Uterine smooth muscle cell (primary cell): ENCODE measurements at places on chromosomes 12 and 14. TPM values are rescaled to one million over a fixed set of nuclear protein-coding genes. Genes with fewer than 3 reads are reported as not detected.

The CCDC38 gene
- total RNA-seq: not detected in 2 replicates

The ACSM4 gene
- not detected in 2 replicates for total RNA-seq

The KLHL33 gene
- 0.11 and 0.12 TPM in 2 replicates for total RNA-seq

The MGP gene
- 4.0 and 45.0 TPM in 2 replicates for total RNA-seq

The OVCH1 gene
- under 0.01 TPM in 1 of 2 replicates, not detected in the other for total RNA-seq

The LTB4R2 gene
- 3.7 and 3.8 TPM in 2 replicates for total RNA-seq

The SSPN gene
- total RNA-seq: 14.4 and 19.0 TPM in 2 replicates

The INHBE gene
- 2.1 and 17.0 TPM in 2 replicates for total RNA-seq

The ABCD2 gene
- total RNA-seq: 0.25 and 0.33 TPM in 2 replicates

The TAS2R43 gene
- 3.5 and 5.3 TPM in 2 replicates for total RNA-seq

The KRT8 gene
- 7.7 and 9.7 TPM in 2 replicates for total RNA-seq

The GYS2 gene
- not detected in 2 replicates for total RNA-seq

The POLE gene
- 16.4 and 49.5 TPM in 2 replicates for total RNA-seq

The DDN gene
- 0.12 and 0.33 TPM in 2 replicates for total RNA-seq

The IAPP gene
- not detected in 2 replicates for total RNA-seq

The NIN gene
- 48.7 and 58.8 TPM in 2 replicates for total RNA-seq

The ATF7 gene
- 8.2 and 13.4 TPM in 2 replicates for total RNA-seq

The ZBTB1 gene
- 39.5 and 41.2 TPM in 2 replicates for total RNA-seq

The CLECL1 gene
- not detected in 2 replicates for total RNA-seq

The GPX2 gene
- not detected in 2 replicates for total RNA-seq

The NOS1 gene
- total RNA-seq: not detected in 2 replicates

The DAO gene
- total RNA-seq: under 0.01 TPM in 1 of 2 replicates, not detected in the other

The INSM2 gene
- not detected in 2 replicates for total RNA-seq
